ENCODE measurements at places on chromosomes 7 and 10.

- DNase-seq, result no peak
Observed at GRCh38 chr7:130367088-130367755, 13.1 kb upstream of the CPA1 start.

DNA sequence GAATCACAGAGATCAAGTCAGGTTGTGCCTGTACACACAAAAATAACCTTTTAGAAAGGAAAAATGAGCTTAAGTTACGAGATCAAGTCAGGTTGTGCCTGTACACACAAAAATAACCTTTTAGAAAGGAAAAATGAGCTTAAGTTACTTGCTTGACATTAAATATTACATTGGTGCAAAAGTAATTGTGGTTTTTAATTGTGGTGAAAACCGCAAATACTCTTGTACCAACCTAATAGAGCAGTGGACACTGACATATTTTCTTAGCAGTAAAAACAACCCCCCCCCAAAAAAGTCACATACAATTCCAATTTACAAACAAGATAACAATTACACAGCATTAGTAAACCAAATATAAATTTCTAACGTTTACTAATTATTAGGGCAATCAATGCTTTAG lies 595.6 kb downstream of the GRM8 start:
- DNase-seq, result no peak

GRCh38 chr10:113063043-113063967 lies 113.3 kb downstream of the TCF7L2 start:
- DNase-seq, result no peak

- DNase-seq, result no peak
Observed at GRCh38 chr7:103626776-103627175, 180.8 kb upstream of the SLC26A5 start.

GRCh38 chr10:102546606-102547320 lies 43.0 kb downstream of the SUFU start:
- DNase-seq, result no peak

GRCh38 chr10:101563497-101564040 lies 24.5 kb downstream of the POLL start:
- no peak for DNase-seq

DNA sequence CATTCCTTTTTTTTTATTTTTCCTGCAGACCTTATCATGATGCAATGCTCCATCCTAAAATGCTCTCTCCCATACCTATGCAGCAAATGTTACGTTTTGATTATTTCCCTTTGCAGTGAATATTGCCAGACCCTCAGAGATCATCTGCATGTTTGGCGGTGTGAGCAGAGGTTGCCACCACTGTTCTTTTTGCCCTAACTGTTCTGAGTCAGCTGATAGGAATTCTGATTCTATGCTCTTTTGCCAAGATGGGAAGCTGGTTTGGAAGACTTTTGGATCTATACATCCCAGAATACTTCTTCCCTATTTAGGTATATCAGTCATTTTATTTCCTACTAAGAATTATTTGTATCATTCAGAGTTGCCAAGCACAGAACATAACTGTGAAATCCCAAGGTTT lies 130.5 kb downstream of the KLF6 start:
- no peak for DNase-seq

GRCh38 chr7:13976594-13976993 lies 12.9 kb downstream of the ETV1 start:
- DNase-seq, result no peak

DNA sequence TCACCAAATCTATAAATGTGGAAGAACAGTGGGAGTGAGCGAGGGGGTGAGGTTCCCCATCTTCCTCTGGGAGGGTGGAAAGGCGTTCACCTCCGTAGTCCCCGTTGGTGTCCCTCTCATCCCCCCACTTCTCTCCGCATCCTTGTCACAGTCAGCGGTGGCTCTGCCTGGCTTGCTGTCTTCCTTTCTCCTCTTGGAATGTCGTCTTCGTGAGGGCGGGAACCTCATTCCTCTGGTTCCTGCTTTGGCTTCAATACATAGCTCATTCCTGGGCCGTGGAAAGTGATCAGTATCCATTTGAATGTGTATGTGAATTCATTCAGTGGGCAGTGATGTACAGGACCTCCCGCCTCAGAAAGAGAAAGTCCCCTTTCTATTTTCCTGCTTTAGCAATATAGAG lies 289.4 kb downstream of the CAMK1D start:
- no peak for DNase-seq

GRCh38 chr7:91156316-91157185 lies 107.7 kb upstream of the FZD1 start:
- DNase-seq, result no peak

DNA sequence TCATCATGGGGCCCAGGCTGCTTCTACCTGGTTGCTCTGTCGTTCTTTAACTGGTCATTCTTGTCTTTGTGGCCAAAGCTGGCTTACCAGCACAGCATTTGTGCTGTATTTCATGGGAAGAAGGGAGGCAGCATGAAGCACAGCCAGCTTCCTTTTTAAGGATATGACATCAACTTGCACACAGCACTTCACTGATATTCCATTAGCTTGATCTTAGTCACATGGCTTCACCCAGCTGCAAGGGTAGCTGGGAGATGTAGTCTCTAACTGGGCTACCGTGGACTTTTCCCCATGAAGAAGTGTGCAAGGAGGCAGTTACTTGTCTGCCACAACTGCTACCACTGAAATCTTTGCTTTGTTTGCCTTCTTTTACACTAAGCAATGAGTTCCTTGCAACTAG lies 525.2 kb downstream of the LRMDA start:
- no peak for DNase-seq

- DNase-seq, result no peak
Observed at GRCh38 chr7:114765331-114766040, 156.4 kb upstream of the MDFIC start.

- no peak for DNase-seq
Observed at GRCh38 chr10:118181021-118181420, 134.3 kb upstream of the RAB11FIP2 start.

- DNase-seq, result no peak
Observed at GRCh38 chr7:44637788-44638594, 31.6 kb downstream of the OGDH start.

Measured in progenitor cell of endocrine pancreas (in vitro differentiated cells).